Glutamatergic neuron (in vitro differentiated cells): ENCODE measurements at places on chromosomes 11 and 22. TPM values are rescaled to one million over a fixed set of nuclear protein-coding genes. Genes with fewer than 3 reads are reported as not detected.

GRCh38 chr11:4903484-4903883, at the start of gene OR51A7:
TSS of gene OR51A7 (plus strand) at chr11:4903783. CDS start at chr11:4907370, 3,587 bp downstream.
- no peak for DNase-seq

DNA sequence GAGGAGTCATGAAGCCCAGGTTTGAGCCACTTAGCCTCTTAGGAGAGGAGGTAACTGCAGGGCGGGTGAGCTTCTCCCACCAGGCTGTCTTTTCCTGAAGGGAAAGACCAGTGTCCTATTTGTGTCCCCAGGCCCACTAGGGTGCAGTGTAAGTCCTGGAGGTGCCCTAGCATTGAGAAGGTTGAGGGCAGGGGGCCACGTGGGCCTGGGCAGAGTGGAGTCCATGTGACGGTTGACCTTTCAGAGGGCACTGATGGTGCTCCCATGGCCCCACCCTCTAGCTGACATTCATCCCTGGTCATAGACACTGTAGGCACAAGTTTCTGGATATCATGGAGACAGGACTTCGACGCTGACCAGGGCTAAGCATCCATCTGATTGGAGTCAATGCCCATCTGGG, 44.1 kb upstream of the TP53I11 start:
- DNase-seq = no peak

- DNase-seq = no peak
Observed at GRCh38 chr11:63985812-63986155, 454 bp upstream of the OTUB1 start.

DNA sequence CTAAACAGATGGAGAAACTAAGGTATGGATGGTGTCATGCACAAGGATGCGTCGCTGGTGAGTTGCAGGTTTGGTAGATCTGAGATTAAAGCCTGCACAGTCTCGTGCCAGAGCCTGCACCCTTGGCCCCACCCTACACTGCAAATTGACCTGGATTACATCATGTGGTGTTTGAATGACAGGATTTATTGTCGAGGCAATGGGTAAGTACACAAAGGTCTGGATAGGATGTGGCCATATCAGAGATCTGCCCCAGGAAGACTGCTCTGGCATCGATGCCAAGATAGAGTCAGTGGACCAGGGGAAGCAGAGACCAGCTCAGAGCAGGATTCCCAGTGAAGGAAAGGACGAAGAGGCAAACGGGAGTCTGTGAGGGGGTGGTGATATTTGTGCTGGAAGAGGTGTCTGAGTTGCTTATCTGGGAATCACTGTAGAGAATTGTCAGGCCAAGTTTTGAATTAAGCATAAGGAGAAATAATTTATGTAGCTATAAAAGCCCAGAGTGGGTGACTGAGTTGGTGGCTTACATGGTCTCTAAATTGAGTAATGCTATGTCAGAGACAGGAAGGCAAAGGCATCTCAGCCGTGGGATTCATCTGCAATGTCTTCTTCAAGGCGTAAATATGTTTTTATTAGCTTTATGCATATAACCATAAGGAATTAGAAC, 499.6 kb upstream of the B3GAT1 start:
- DNase-seq = no peak

The OR8G5 gene
- not detected for total RNA-seq

GRCh38 chr11:65857500-65857852, 504 bp downstream of the CFL1 start:
- no peak for DNase-seq

DNA sequence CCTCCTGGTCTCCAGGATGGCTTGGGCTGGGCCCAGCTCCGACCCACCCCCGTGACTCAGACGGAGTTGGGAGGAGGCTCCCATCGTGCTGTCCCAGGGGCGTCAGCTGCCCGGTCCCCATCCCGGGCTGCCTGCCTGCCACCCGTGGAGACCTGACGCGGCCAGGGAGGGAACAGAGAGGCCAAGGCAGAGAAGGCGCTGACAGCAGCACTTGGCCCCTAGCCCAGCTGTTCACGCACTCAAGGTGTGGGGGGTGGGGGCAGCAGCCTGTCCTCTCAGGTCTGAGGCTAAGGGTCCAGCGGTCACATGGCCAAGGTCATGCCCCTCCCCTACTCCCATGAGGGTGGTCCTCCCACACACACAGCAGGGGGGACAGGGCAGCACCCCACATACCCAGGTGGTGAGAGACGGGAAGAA, 48.6 kb downstream of the ELFN2 start:
- no peak for DNase-seq

DNA sequence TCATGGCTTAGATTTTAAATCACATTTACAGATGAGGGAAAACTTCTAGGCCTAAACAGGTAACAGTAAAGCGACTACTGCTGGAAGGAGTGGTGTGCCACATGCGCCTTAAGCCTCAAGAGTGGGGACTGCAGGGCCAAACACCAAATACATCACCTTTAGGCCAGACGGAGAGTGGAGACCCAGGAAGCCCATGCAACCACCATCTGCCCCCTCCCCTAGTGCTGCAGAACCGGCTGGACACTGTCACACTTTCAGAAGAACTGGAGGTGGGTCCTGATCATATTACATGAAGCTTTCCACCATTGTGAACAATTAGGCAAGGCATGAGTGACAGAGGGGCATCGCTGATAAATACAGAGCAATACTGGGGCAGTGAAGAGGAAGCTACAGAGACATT, 28.9 kb downstream of the SLC25A18 start:
- DNase-seq = no peak

DNA sequence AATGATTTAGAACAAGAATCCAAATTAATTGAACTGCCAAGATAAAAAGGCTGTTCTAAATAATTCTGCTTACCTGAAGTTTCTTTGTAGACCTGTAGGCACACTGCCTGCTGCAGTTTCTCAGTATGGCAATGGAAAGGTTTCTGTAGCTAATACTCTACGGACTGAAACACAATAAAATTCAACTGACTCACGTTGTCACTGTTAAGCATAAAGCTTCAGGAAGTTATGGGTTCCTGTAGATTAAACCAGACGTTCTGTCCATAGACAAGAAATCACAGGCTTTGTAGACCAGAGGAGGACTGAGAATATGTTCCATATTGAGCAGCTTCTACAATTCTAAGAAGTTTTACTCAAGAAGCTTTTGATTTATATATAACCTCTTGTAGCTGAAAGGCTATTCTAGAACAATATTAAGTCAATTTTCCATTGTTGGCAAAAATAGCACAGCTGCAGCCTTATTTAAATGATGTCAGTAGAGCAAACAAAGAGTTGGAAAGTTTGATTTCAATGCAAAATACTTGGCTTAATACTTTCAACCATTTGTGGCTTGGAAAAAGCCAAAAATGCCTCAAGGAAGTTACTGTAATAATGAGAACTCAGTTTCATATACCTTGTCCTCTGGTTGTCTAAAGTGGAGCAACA, at the start of gene GLYATL2:
TSS of gene GLYATL2 (minus strand) at position 344 of the 645 bp plus-strand sequence. CDS start 5,092 bp downstream, outside the sequence.
- DNase-seq = no peak

DNA sequence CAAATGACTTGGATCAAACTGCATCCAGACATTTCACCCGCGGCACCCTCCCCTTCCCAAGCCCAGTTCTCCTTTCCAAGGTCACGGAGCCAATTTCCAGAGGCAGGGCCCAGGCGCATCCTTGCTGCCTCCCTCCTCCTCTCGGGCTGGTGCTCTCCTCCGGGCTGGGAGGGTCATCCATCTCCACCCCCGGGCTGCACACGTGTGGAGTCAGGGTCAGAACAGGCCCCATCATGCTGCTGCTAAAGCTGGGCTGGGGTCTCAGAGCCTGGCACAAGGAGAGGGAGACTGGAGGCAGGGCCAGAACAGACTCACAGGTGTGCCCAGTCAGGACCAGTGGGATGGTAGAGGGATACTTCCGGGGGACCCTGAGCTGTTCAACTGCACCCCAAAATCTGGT, 14.0 kb downstream of the RSPH14 start:
- no peak for DNase-seq

The POTEH gene
- total RNA-seq = not detected

The MMP27 gene
- not detected for total RNA-seq
